ENCODE measurements at places on chromosomes 2 and 18.

GRCh38 chr2:3127710-3128109 is 249.9 kb downstream of the EIPR1 start:
- DNase-seq, result no peak

DNA sequence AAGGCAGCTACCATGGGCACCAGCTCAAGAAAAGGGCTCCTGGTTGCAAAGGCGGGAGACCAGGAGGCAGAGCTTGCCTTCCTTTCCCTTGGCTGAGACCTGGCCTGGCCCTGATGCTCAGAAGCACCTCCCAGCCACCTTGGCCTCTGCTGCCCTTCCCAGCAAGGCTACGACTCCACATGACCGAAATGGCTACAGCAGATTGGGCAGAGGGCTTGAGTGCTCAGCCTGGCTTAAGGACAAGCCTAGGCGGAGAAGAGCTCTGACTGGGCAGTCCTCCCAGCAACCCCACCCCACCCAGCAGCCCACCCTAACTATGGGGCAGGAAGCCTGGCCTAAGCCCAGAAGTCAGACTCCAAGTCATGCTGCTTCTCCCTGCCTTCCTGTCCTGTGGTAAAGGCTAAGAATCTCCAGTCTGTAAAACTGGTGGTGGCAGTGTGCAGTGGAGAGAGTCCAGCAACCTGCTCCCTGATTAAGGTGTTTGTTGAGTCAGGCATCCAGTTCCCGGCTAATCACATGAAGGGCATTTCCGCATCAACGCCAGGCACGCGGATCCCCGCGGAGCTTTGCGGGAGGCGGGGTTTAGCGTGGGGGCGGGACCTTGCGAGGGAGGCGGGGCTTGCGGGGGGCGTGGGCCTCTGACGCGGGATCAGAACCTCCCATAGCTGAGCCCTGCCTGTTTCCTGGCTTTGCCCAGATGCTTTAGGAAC is 256.0 kb downstream of the BCL11A start:
- DNase-seq, result no peak

- DNase-seq, result no peak
These were observed 84.3 kb upstream of the OSR1 start for GRCh38 chr2:19442731-19443130.

- DNase-seq, result no peak
These were observed 7.2 kb upstream of the CRYGB start for GRCh38 chr2:208153156-208153555.

DNA sequence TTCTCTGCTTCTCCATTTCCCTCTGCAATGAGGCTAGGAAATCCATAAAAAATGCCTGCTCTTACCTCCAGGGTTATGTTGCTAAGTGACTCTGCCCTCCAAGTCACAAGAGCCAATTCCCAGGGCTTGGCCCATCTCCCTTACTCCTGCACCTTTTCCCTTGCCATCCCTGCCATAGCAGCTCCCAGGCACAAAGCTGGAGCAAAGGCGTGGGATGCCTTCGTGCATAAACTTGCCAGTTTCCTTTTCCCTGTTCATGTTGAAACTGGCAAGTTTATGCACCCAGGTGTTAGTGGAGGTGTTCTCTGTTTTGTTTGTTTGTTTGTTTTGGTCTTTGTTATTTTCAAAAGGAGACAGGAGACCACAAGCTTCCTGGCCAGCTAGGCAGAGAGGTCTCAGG is 195.1 kb downstream of the ACKR3 start:
- no peak for DNase-seq

DNA sequence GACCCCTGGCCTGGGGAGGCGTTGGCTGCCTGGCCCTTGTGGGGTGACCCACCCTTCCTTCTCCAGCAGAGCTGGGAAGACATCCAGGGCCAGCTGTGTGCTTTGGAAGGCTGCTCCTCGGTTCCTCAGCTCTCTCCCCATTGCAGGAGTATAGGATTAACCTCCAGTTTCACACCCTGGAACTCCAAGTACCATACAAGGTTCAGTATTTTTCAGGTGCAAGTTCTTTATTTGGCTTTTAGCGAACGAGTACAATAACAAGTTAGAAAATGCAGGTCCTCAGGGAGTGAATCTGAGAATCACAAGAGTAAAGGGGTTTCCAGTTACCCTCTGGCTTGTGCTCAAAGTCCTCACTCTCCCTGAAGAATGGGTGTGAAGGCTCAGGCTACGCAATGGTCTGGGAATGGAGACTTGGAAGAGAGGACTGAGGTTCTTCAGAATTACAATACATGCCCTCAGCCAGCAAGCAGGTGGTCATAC is 101.2 kb downstream of the APOB start:
- DNase-seq, result no peak

DNA sequence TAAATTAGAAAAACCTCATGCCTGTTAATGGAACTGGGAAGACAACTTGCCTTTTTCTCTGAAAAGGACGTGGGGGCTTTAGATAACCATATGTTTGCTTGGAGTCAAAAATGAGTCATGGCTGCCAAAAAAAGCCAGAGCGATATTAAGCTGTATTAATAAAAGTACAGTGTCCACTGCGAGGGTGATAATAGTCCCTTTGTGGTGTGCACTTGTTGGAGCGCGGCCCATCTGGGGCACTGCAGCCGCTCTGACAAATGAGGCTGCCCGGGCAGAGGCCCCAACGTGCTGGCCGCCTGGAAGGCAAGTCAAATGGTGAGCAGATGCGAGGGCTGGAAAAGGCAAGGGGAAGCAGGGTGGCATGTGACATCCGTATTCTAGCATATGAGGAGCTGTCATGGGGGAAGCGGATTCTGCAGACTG is 103.3 kb upstream of the NCK2 start:
- no peak for DNase-seq

- DNase-seq, result no peak
These were observed 286.5 kb upstream of the REV1 start for GRCh38 chr2:99776206-99776905.

DNA sequence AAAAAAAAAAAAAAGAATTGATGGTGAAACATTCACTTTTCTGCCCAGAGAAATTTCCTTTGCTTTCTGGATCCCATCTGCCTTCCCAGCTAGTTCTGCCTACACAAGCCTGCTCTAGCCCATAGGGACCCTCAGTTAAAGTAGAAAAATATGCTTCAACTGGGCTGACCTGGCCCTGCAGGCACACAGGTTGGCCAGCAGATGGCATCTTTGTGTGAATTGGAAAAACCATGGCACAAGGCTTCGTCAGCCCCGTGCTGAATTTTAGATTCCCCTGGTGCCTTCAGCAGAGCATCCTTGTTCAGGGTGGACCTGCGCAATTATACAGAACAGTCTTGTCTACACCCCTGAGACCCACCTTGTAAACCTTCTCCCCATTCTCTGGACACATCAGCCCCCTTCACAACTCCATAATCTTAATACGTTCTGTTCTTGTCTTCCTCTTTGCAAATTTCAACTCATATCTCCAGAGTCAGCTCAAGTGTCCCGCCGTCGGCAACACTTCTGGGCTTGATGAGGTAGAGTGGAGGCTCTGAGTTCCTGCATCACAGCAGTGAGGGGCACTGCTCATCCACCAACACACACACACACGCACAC is 114.5 kb downstream of the INSIG2 start:
- DNase-seq, result no peak

DNA sequence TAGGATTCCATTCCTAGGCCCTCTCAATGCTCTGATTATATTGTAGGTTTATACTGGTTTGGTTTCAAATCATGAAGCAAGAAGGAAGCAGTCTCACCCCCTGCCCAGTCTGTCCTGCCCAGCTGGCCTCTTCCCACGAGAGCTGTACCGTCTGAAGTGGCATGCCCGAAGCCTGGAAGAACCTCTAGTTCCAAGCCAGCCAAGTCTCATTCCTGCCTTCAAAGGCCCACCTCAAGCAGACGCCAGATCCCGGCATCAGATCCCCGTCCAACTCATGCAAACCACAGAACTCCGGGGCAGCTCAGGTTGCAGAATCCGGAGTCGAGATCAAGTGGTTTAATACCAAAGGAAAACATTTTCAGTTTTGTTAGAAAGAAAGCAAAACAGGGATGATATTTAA is 234.4 kb downstream of the LPIN1 start:
- DNase-seq, result no peak

- DNase-seq, result no peak
These were observed 165.9 kb downstream of the ST6GAL2 start for GRCh38 chr2:106720026-106720425.

DNA sequence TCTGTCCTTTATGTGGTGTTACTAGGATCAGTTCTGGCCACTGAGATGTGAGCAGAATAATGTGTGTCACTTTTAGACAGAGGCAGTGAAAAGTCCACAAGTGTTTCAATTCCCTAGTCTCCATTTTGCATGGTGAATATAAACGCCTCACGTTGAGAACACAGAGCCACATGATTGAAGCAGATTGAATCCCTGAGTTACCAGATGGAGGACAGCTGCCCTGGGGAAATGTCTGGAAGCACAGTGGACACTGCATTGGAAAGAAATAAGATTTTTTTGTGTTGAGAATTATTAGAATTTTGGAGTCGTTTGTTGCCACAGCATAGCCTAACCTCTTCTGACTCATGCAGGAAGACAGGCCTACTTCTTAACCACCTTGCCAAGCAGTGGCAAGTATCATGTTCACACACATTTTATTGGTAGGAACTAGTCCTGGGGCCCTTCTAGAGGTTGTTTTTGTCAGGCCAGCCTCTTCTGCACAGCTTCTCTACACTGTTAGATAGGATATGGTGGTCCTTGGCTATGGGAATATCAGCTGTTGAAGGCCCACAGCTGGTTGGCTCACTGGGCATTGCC is 188.6 kb downstream of the TMEM182 start:
- DNase-seq, result no peak

DNA sequence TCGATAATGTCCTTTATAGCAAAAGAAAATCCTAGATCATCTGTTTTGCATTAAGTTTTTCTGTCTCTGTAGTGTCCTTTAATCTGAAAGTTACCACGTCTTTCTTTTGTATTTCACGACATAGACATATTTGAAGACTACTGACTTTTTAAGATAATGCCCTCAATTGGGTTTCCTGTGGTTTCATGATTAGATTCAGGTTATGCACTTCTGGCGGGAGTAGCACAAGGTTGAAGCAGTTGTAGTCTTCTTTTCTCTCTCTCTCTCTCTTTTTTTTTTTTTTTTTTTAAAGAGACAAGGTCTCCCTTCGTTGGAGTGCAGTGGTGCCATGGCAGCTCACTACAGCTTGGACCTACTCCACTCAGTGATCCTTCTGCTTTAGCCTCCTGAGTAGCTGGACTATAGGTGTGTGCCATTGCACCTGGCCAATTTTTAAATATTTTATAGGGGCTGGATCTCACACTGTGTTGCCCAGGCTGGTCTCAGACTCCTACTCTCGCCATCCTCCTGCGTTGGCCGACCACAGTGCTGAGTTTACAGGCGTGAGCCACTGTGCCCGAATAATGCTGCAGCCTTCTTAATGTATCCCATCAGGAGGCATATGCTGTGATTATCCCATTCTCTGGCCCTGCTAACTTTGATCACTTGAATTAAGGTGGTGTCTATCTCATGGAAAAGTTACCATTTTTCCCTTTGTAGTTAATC is 3.9 kb downstream of the INPP4A start:
- DNase-seq, result no peak

GRCh38 chr2:29729401-29729800 is 192.0 kb downstream of the ALK start:
- no peak for DNase-seq

DNA sequence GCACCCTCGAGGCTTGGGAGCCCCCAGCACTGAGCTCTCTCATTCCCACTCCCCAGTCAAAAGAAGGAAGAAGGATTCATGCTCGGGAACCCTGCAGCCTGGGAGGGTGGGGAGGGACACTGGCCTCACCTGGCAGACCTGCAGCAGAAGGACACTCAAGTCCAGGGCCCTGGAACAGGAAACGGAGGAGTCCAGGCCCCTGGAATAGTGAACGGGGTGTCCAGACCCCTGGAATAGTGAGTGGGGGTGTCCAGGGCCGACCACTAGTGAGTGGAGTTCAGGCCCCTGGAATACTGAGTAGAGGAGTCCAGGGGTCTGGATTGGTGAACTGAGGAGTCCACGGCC is 292.5 kb downstream of the NDUFA10 start:
- no peak for DNase-seq

DNA sequence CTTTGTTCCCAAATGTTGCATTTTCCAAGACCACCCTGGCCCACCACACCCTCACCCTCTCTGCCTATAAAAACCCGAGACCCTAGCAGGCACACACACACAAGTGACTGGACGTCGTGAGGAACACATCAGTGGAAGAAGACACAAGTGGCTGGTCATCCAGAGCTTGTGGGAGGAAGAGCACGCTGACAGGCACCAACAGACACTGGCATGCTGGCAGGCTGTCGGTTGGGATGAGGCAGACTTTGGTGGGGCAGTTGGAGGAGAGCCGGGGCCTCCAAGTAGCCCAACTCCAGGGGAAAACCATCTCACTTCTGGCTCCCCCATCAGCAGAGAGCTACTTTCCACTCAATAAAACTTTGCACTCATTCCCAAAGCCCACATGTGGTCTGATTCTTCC is 225.5 kb upstream of the ZEB2 start:
- no peak for DNase-seq

DNA sequence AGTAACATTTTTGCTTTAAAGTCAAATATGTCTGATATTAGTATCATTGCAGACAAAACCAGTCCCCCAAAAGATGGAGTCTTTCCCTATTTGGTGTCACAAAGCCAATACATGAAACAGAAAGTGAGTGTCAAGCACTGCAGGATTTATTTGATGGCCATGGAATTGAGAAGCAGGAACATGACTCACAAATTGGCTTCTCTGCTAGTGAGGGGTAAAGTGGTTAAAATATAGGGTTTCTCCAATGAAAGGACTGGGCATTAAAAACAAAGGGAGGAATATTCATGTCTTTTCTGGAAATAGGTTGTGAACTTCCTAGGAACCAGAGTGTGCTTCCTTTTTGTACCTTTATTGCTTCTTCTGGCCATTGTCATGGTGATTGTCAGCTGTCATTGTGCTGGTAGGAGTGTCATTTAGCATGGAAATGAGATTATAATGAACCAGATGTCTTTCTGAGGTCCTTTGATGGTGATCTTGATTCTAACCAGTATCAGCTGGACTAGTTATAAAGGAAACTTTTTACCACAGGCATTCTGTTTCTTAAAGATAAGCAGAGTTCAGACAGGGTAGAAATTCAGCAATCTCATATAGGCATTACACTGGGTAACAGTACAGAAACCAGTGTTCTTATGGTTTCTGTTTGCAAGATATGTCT is 4.1 kb downstream of the REG1B start:
- DNase-seq, result no peak

DNA sequence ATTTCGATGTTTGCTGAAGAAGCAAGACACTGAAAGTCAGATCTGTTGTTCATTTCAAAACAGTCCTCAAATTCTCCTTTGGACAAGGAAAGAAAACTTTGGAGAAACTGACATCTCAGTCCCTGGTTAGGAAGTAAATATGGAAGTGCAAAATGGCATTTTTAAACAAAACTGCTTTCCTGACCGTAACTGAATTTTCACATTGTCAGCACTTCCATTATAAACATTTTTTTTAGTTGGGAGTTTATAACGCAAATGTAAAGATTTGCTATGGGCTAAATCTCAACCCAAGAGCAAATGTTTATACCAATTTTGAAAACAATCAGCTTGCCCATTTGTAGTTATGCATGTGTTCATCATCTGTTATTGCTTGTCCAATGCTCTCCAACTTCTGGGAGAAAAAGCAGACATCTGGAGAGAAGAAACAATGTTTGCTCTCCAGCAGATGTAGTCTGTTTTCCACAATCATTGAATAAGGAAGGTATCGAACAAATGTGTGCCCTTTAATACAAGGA is 520.1 kb downstream of the ARHGAP15 start:
- DNase-seq, result no peak
